ENCODE measurements at places on chromosomes 6 and 20.

DNA sequence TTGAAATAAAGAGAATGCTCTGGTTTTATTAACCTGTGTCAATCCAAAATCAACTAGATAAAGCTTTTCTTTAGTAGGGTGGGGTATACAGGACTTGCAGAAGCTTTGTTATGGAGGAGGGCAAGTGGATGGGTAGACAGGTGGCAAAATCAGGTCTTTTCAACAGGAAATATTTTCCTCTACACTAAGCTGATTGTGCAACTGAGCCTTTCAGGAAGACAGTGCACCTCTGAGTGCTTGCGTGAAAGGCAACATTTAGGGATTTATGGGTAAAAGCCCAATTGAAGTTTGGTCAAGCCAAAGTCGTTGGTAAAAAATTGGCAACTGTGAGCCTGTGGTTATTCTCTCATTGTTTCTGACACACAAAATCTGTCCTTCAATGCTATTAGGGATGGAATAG is 23.8 kb upstream of the TUBB2A start:
- DNase-seq, result no peak

GRCh38 chr6:3013486-3013885 is 13.8 kb downstream of the NQO2 start:
- no peak for DNase-seq

DNA sequence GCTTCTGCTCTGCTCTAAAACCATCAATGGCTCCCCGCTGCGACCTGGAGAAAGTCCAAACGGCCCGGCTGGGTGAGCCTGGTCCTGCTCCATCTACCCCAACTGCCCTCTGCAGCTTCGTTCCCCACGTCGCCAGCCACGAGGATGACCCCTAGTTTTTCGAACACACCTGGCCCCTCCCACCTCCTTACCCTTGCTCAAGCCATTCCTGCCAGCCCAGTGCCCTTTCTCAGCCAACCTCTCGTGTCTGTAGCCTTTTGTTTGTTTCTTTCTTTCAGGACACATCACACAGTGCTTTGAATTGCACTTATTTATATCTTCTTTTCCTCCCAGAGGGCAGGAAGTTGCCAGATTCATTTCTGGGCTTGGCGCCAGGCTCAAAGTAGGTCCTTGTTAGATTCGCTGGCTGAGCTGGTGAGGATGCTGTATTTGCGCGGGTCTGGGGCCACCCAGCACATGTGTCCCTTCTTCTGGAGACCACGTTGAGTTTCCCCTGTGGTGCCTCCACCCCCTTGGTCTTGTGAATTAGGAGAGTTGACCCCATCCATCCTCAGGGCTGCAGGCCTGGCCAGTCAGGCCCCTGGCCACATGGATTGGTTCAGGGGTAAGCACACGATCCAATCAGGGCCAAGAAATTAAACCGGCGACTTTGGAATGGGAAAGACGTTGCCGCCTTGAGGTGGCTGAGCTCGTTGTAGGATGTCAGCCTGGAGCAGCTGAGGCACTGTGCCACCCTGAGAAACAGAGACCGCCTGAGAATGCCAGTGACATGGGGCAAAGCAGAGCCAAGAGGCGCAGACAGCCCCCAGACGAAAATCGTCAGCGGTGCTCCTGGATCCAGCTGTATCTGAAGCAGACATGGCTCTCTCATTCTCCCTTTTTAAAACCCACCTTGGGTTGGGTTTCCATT is 156.0 kb downstream of the CEBPB start:
- DNase-seq, result peak; percentile 71

GRCh38 chr6:15391500-15391899 is 145.6 kb downstream of the JARID2 start:
- no peak for DNase-seq

DNA sequence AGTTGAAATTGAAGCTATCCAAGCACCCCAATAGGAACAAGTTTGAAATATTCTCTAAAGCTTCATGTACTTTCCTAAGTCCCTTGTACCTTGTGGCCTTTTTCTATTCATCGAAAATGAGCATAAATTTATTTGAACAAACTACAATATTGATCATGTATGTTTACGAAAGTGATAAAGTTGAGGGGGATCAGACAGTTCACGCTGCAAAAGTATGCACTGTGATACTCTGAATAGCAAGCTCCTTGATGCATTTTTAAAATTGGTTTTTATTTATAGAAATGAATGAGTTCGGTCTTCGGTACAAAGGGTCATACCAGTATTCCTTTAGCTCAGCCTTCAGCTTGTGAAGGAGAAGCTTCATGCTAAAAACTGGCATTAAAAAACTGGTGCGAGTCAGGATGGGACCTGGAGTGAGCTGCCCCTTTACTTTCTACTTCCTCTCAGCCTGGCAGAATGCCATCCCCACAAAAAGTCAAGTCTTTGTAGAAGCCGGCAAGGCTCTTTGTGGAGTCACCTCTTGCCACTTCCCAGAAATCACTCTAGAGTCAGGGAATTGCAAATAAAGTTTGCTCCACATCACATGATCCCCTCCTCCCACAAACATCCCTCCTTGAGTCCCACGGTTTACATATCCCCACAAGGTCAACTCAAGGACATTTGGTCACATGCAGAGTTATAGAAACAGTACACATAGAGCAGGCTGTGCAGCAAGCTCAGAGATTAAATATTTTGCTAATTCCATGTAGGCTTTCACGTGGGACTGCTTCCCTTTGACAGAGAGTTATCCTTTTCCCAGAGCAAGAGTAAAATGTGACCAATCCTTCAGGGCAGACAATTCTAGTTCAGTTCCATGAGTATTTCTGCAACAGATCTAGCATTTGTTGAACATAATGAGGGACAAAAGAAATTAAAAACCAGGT is 34.6 kb upstream of the ADGRF1 start:
- no peak for DNase-seq

DNA sequence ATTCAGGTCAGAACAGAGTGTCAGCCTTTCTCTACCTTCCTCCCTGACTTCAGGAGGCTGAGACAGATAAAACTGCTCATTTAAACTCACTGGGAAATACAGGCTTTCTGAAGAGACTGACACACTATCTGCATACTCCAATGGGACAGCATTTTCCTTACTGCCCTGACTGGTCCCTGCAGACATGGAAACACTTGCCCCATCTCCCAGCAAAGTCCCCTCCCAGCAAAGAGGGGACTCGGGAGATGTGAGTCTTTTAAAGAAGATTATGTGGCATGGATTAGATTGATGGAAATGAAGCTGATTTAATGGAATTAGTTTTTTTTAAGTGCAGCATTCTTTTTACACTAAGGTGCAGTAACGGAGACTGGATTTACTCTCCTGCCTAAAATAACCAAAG is 90.8 kb downstream of the CFAP61 start:
- no peak for DNase-seq

- peak; percentile 70 for DNase-seq
These were observed 45.7 kb downstream of the OR2B2 start for GRCh38 chr6:27866357-27867050.

DNA sequence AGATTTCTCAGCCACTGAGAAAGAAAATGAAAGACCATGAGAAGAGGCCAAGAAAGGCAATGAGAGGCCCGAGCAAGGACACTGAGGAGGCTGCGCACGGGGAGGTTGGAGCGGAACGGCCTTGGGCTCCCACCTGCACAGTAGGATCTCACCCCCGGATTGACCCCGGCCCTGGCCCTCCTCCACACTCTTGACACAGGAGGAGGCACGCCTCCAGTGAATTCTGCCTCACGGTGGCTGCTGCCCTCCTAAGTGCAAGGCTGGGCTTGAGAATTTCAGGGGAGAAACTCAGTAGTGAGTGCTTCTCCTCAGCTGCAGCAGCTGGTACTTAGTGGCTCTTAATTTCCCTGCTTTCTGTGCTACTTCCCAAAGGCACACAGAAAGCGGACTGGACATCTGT is 18.0 kb downstream of the MRPL14 start:
- no peak for DNase-seq

Data from NCI-H1436 treated with DMSO at 0.1 percent for 48 hours (cell line).